ENCODE measurements at places on chromosomes 5 and 9.

GRCh38 chr9:136697146-136697820 lies 10.0 kb upstream of the AGPAT2 start:
- DNase-seq = no peak

GRCh38 chr5:171610686-171611085 lies 174.9 kb upstream of the SMIM23 start:
- no peak for DNase-seq

- no peak for DNase-seq
Measured at GRCh38 chr9:89366711-89367110, 48.4 kb downstream of the SECISBP2 start.

- DNase-seq = no peak
Measured at GRCh38 chr5:2888520-2889060, 137.1 kb upstream of the IRX2 start.

DNA sequence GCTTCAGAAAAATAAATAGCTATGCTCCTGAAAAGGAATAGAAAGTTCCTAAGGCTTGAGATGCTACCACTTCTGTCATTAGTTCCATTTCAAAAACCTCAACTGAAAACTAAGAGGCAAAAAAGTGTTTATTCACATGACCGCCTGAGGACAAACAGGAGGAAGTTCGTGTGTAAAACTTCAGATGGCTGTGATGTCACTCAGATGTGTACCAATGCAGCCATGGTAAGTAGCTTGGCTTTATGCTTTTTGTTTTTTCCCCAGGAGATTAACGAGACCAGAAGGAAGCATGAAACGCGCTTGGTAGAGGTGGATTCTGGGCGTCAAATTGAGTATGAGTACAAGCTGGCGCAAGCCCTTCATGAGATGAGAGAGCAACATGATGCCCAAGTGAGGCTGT lies 33.0 kb downstream of the LMNB1 start:
- DNase-seq = no peak

- no peak for DNase-seq
Measured at GRCh38 chr5:167573370-167574127, 717.9 kb upstream of the WWC1 start.

GRCh38 chr5:158968150-158968549 lies 131.6 kb downstream of the EBF1 start:
- no peak for DNase-seq

DNA sequence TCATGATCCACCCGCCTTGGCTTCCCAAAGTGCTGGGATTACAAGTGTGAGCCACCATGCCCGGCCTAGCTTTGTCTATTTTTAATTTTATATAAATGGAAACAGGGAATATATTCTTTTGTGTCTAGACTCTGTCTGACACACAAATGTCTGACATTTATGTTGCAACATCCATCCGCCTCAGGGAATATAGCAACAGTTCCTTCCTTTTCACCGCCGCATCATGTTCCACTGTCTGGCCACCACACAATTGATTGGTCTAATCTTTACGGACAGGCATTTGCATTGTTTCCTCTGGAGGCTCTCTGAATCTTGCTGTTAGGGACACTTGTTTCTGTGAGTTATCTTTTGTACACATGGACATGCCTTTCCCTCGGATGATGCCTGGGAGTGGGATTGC lies 20.1 kb upstream of the TBC1D9B start:
- DNase-seq = no peak

DNA sequence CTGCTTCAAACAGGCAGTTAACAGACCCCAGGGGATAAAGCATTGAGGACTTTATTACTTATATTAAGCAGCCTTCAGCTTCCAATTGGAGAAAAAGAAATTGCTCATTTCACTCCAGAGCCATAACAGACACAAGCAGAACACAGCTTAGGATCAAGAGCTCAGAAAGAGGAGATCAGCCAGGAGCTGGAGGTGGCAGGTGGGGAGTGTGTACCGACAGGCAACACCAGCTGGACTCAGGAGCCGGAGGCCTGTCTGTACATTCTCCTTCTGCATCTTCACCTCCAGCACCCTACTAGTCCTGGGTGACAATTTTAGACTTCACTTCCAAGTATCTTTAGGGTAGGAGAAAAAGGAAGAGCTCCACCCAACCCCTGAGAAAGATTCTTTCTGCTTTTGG lies 35.8 kb downstream of the NRG2 start:
- no peak for DNase-seq

DNA sequence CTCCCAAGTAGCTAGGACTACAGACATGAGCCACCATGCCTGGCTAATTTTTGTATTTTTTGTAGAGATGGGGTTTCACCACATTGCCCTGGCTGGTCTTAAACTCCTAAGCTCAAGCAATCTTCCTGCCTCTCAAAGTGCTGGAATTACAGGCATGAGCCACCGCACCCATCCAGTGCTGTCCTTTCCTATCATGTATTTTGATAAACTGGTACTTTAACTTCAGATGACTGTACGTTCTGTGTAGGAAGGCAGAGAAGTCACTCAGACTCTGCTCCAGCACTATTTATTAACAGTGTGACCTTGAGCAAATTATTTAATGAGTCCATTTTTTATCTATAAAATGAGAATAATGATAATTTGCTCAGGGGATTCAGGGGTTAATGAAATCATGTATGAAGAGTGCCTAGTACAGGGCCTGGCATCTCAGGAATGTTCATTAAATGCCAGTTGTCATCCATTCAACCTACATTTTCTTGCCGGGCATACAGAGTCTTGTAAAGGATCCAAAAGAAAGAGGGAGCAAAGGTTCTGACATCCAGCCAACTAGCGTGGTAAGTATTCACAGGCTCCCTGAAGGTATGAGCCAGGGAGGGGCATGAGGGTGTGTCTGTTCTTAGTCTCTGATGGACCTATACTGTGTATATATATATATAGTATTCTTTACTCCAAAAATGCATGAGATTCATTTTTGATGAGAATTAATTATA lies 201.9 kb downstream of the PBX3 start:
- no peak for DNase-seq

GRCh38 chr5:132283423-132284043 lies 10.7 kb upstream of the SLC22A4 start:
- DNase-seq = no peak

- DNase-seq = no peak
Measured at GRCh38 chr5:130268489-130268888, 364.2 kb downstream of the CHSY3 start.

DNA sequence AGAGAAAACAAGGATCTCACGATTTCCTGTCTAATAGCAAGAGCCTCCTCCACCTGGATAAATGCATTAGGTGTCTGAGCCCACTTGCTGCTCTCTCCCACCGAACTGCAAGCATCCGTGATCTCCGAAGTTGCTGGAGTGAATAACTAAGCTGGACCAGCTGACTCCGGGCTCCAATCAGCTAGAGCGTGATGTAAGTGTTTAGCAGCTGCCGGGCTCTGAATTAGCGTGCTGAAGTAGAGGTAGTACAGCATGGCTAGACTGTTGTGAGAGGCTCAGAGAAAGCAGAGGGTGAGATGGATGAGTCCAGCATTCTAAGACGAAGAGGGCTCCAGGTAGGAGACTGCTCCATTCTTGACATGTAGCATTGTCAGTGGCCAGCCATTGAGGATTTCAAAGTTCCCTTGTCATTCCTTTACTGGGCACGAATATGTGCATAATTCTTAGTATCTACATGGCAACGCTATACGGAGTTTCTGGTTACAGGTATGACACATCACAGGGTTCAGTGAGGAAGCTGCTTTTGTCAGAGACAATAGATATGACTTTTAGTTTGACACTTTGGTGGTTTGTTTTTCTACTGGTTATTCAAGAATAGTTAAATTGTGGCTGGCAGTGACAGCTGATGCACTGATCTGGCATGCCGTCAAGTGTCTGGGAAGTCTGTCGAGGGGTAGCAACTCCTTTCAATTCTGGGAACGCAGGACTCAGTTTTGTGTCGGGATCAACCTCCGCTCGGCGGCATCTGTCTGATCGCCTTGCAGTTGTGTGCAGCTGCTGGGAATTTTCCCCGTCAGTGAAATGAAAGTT lies 232.6 kb downstream of the MAST4 start:
- DNase-seq = peak; percentile 20

DNA sequence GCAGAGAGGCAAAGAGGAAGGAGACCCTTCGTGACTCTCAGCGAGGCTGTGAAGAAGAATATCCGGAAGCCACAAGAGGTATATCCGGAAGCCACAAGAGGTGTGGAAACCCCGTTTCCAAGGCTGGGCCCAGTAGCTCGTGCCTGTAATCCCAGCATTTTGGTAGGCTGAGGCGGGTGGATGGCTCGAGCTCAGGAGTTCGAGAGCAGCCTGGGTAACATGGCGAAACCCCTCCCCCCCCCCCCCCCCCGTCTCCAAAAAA lies 612 bp upstream of the BBLN start:
- no peak for DNase-seq

GRCh38 chr9:35564658-35565061 lies 40.4 kb upstream of the TESK1 start:
- DNase-seq = no peak

DNA sequence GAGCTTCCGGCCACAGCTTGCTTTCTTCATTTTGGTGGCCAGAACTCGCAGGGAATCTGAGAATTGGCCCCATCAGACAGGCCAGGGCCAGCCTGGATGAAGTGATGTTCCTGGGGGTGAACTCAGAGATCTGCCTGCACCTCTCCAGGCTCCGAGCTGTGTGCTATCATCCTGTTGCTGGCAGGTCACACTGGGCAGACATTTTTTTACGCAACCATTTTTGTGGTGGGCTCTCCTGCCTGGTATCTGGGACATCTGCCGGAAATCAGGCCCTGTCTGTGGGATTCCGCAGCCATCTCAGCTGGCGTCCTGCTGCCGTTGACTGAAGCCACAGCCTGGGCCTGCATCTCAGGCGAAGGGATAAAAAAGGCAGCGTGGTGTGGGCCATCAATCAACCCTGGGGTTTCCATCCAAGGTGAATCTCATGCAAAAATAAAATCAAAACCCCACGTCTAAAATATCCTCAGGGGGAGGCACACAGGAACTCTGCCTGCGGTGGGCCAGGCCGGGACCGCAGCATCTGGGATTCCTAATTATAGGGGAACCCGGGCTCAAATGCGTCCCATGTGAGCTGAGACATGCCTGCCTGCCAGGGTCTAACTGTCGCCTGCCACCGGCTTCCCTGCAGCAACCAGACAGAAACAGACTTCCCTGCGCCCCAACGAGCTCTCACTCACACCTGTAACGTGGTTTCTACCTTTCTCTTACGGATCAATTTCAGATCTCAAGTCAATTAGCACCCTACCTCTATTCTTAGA lies 174.3 kb downstream of the SYK start:
- no peak for DNase-seq

DNA sequence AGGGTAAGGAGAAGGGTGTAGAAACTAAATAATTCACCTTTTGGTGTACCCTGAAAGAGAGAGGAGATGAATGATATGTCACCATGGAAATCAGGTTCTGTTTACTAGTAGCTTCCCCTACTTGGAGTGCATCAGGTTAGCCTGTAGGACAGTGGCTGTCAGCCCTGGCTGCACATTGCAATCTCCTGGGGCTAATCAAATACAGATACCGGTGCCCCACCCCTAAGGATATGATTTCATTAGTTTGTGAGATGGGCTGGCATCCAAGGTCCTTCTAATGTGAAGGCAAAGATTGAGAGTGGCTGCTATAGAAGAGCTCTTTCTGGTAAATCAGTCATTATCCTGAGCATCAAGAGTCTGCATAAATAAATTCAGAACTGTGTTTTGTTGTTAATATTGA lies 47.2 kb downstream of the INSYN2B start:
- no peak for DNase-seq

DNA sequence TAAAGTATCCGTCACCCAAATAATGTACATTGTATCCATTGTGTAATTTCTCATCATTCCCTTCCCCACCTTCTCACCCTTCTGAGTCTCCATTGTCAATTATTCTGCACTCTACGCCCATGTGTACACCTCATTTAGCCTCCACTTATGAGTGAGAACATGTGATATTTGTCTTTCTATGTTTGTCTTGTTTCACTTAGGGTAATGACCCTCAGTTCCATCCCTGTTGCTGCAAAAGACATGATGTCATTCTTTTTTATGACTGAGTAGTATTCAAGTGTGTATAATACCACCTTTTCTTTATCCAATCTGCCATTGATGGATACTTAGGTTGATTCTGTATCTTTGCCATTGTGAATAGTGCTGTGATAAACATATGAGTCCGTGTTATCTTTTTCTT lies 4.9 kb upstream of the SPATA31C2 start:
- DNase-seq = no peak

DNA sequence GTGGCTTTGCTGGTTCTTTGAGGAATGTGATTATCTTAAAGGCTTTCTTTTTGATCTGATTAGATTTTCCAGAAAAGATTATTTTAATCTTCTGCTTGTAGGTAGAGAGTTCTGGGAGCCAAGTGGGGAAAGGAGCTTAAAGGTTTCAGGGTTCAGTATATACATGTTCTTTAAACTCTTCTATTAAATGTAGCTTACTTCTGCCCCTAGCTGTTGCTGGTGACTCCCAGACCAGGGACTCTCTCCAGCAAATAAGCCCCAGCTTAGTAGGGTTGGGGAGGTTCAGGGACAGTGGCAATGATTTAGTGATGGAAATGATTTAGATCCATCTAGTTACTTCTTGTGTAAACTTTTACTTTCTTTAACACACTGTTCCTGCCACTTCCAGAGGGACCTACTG lies 72.2 kb downstream of the SLC12A2 start:
- no peak for DNase-seq

- no peak for DNase-seq
Measured at GRCh38 chr9:111986035-111986556, 89.5 kb downstream of the UGCG start.

DNA sequence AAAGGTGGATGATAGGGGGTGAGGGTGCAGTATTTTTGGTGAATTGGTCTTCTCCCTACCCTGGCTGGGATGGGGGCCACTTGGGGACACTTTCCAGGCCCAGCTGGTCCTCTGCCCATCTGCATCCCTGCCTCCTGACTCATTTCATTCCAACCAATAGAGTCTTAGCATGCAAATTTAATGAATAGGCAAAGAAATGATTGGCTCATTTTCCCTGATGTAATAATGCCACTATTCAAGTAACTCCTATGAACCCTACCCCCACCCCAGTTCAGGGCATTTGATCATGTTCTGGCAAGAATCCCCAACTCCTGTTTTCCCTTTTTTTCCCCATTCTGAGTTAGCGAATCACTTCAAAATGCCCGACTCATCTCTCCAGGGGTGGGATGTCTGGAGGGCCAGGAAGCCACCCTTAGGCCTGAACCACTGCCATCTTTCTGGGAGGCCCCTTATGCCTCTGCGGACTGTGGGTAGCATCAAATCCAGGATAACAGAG lies 56.7 kb downstream of the PCDH1 start:
- no peak for DNase-seq

DNA sequence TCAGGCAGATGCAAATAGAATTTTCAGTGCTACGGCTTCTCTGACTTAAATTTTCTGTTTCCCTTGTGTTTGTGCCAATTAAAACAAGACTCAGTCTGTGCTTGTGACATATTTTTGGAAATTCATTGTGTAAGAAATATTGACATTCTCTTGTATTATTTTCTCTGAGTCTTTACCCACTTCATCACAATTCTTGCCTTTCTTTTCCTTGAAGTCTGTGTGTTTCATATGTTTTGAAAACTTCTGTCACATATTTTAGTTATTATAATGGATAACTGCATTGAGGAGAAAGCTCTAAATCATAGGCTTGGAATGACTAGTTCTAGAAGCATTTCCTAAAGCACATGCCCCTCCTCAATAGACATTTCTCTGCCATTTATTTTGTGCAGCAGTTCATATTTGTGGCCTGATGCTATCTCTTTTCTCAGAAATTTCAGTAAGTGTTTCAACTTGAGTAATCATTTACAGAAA lies 206.6 kb downstream of the PALM2AKAP2 start:
- DNase-seq = no peak
